ENCODE measurements at places on chromosomes 6 and 20.

GRCh38 chr6:83226517-83226916 lies 33.4 kb downstream of the RWDD2A start:
- DNase-seq: no peak

GRCh38 chr6:29651413-29652197 lies 5.3 kb upstream of the MOG start:
- no peak for DNase-seq

DNA sequence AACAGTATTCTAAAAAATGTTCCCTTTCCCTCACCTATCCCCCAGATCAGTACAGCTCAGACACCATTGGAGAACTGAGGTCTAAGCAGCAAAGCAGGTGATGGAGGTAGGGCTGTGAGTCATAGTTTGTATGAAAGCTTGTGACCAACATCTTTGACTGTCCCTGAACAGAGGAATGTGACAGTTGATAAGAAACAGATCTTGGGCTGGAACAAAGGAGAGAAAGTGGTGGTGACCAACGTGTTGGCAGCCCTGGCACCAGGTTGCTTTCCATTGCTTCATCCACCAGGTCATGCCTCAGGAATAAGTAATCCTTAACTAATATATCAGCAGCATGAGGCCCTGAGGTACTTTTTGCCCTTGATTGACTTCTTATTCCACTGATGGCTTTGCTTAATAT lies 19.9 kb upstream of the CRIP3 start:
- no peak for DNase-seq

DNA sequence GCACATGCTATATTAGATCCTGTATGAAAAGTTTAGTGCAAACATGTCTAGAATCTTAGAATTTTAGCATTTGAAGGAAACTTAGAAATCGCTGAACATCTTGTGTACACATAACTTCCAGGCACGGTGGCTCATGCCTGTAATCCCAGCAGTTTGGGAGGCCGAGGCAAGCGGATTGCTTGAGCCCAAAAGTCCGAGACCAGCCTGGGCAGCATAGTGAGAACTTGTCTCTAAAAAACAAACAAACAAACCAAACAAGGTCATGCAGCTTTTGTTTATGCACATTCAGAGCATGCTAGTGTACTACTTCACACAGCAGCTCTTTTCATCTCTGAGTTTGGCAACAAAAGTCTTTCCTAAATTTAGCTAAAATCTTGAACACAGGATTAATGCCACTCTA lies 32.2 kb downstream of the CLVS2 start:
- no peak for DNase-seq

- DNase-seq: no peak
Measured at GRCh38 chr6:34957231-34957783, 68.3 kb downstream of the ANKS1A start.

- no peak for DNase-seq
Measured at GRCh38 chr6:30216096-30216495, 2.9 kb upstream of the TRIM26 start.

DNA sequence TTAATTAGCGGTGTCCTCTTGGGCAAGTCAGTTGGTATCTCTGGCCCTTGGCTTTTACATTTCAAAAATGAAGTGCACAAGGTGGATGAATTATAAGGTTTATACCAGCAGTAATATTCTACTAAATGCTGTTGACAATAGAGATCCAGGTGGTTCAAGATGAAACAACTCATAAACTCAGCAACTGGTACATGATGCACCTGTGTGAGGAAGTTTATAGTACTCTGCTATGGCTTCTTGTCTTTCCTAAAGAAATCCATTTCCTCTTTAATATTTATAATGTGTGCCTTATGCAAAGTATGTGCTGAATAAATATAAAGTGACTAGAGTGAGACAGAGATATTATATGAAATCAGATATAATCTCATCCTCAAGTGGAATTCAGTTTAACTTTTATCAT lies 48.5 kb downstream of the ADGRG6 start:
- no peak for DNase-seq

GRCh38 chr20:50434653-50435396 lies 75.4 kb upstream of the PTPN1 start:
- no peak for DNase-seq

- no peak for DNase-seq
Measured at GRCh38 chr6:108210556-108210955, 44.7 kb downstream of the NR2E1 start.

GRCh38 chr6:16837217-16837972 lies 76.1 kb upstream of the ATXN1 start:
- DNase-seq: no peak

DNA sequence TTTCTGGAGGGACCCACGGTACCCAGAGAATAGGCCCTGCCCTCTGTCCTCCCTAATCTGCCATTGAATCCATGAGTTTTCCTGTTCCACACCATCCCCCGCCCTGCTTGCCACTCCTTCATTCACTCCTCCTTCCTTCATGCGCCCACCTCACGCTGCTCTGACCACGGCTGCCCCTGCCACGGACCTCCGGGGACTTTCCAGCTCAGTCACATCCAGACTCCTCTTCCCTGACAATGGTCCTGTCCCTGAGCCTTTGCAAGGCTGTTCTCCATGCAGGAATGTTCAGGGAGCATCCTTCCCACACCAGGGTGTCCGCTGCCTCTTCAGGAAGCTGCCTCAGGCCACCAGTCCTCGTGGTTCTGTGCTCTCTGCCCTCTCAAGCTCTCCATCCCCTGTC lies 25.9 kb downstream of the GLP1R start:
- DNase-seq: no peak

DNA sequence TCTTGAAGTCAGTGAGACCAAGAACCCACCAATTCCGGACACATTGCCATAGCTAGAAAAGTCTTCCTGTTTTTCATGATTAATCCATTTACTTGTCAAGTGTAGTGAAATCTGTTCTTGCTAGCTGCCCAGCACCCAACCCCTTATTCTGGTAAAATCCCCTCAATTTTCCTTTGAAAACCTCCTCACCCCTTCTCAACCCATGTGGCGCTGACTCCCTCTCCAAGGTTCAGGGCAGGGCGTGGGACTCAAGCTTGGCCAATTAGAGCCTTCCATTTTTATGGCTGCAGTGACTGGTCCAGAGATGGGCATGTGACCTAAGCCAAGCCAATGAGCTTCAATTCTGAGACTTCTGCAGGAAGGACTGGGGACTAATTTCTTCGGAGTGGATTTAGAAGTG lies 9.8 kb upstream of the ZBP1 start:
- no peak for DNase-seq

DNA sequence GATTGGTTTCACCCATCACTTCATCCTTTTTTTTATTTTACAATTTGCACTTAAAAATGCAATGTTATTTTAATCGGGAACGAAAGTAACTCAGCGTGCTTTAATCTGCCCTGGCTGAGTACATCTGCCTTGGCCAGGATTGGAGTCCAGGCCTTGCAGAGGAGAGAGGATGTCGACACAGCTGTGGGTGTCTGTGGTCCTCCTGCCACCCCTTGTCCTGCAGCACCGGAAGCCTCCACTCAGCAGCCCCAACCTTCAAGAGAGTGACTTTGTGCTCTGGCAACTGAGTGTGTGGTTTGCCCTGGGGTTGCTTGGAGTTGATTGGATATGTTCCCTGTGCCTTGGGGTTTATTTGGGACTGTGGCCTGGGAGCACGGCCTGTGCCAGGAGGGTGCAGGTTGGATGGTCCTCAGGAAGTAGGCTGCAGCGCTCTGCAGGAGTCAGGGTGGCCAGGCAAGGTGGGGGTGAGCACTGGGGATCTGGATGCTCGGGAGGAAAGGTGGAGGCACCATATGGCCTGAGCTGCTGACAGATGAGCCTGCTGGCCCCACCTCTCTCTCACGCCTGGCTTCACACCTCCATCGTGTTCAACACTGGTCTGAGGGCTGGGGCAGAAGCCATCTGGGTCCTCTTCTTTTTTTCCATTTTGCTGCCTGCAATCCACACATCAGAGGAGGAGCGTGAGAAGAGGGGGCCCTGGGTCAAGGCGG lies 4.3 kb downstream of the MYT1 start:
- no peak for DNase-seq

GRCh38 chr20:8205996-8206395 lies 73.9 kb downstream of the PLCB1 start:
- no peak for DNase-seq
